ENCODE measurements at places on chromosomes 13 and 19. TPM values are rescaled to one million over a fixed set of nuclear protein-coding genes. Genes with fewer than 3 reads are reported as not detected.

The RASGRP4 gene
- total RNA-seq = 10.1 TPM

The TMEM238 gene
- 11.7 TPM for total RNA-seq

DNA sequence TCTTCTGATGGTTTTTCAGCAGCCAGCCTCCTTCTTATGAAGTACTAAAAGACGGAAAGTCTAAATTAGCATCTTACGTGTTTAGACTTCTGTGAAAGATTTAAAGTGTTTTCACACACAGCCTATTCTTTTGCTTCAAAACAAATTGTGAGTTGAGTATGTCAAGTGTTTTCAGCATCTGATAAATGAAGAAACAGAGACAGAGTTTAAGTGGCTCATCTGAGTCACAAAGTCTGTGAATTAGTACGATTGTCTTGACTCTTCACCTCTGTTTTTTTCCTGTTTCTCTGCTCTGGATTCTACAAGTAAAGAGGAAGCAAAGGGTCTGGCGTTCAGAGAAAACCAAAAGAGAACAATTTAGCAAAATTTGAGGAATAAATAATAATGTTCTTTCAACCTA is 116.4 kb downstream of the FRY start:
- DNase-seq = no peak
- no peaks in the 10 kb centered on the region for H3K27me3 ChIP-seq
- H3K4me3 ChIP-seq = peak overlapping the region; percentile 20

- peaks cover 85% of the 10 kb centered on the region for H3K36me3 ChIP-seq
- H3K27me3 ChIP-seq = no peaks in the 10 kb centered on the region
- no peak overlapping the region for H3K4me3 ChIP-seq
- no peak overlapping the region for H3K27ac ChIP-seq
- H3K4me1 ChIP-seq = peaks cover 21% of the 10 kb centered on the region
- DNase-seq = no peak
These were observed 5.9 kb downstream of the ZNF792 start for GRCh38 chr19:34957830-34958751.

DNA sequence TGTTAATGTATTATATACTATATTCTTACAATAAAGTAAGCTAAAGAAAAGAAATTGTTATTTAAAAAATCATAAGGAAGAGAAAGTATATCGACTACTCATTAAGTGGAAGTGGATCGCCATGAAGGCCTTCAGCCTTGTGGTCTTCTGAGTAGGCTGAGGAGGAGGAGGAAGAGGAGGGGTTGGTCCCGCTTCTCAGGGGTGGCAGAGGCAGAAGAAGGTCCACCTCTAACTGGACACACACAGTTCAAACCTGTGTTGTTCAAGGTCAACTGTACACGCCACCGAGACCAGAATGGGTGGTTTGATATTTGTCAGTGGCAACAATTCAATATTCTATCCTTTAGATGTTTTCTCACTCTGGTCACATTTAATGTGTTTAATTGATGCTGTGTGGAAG is 67.2 kb downstream of the ALOX5AP start:
- DNase-seq = no peak
- no peak overlapping the region for H3K27ac ChIP-seq
- peak overlapping the region; percentile 68 for H3K4me3 ChIP-seq
- H3K27me3 ChIP-seq = no peaks in the 10 kb centered on the region

- H3K4me3 ChIP-seq = no peak overlapping the region
- H3K36me3 ChIP-seq = no peaks in the 10 kb centered on the region
- peaks cover 9% of the 10 kb centered on the region for H3K27me3 ChIP-seq
- DNase-seq = no peak
- H3K4me1 ChIP-seq = no peaks in the 10 kb centered on the region
- H3K27ac ChIP-seq = no peak overlapping the region
These were observed 13.6 kb upstream of the KPNA3 start for GRCh38 chr13:49806126-49806536.

The CEACAM4 gene
- not detected for total RNA-seq

DNA sequence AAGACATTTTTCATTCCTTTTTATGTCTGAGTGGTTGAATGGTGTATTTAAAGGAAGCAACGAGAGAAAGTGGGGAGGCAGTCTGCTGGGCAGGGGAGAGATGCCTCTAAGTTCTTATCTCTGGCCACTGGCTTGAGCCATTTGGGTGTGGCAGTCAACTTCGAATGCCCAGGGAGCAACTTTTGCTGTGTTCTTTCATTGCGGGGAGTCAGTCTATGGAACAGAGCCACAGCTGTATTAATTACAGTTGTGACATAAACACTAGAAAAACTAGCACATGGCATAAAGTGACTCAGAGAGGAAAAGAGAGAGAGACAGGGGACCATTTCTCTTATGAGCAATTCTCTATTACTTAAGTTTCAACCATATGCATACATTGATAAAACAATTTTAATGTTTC is 40.4 kb upstream of the PDCD5 start:
- H3K4me1 ChIP-seq = no peaks in the 10 kb centered on the region
- peaks cover 17% of the 10 kb centered on the region for H3K27me3 ChIP-seq
- DNase-seq = no peak
- peaks cover 3% of the 10 kb centered on the region for H3K36me3 ChIP-seq
- H3K4me3 ChIP-seq = no peak overlapping the region
- H3K27ac ChIP-seq = no peak overlapping the region

GRCh38 chr13:27408074-27408473 is 16.3 kb upstream of the GTF3A start:
- H3K4me1 ChIP-seq = peaks cover 13% of the 10 kb centered on the region
- no peak overlapping the region for H3K4me3 ChIP-seq
- H3K27ac ChIP-seq = no peak overlapping the region
- DNase-seq = no peak

- H3K27ac ChIP-seq = no peak overlapping the region
- H3K27me3 ChIP-seq = no peaks in the 10 kb centered on the region
- no peak overlapping the region for H3K4me3 ChIP-seq
- DNase-seq = no peak
These were observed 397.8 kb downstream of the FGF14 start for GRCh38 chr13:102003848-102004570.

The CYP2A7 gene
- not detected for total RNA-seq

- H3K4me1 ChIP-seq = peaks cover 19% of the 10 kb centered on the region
- no peak for DNase-seq
- H3K27ac ChIP-seq = peak within 1 kb of the TSS; percentile 91
- no peaks in the 10 kb centered on the region for H3K27me3 ChIP-seq
These were observed at the start of gene MYPOP for GRCh38 chr19:45901912-45902650. MYPOP (minus strand) TSS chr19:45902613; CDS start chr19:45901773, 840 bp downstream.

GRCh38 chr13:92346046-92346445 is 880.6 kb upstream of the GPC6 start:
- no peak overlapping the region for H3K27ac ChIP-seq
- H3K4me1 ChIP-seq = no peaks in the 10 kb centered on the region
- DNase-seq = no peak
- H3K4me3 ChIP-seq = no peak overlapping the region
- no peaks in the 10 kb centered on the region for H3K27me3 ChIP-seq

- H3K4me1 ChIP-seq = no peaks in the 10 kb centered on the region
- H3K27ac ChIP-seq = no peak overlapping the region
- no peak for DNase-seq
- H3K36me3 ChIP-seq = no peaks in the 10 kb centered on the region
These were observed 404.7 kb downstream of the IRS2 start for GRCh38 chr13:109381546-109382180.

- no peak overlapping the region for H3K4me3 ChIP-seq
- no peaks in the 10 kb centered on the region for H3K4me1 ChIP-seq
- H3K27ac ChIP-seq = no peak overlapping the region
- H3K27me3 ChIP-seq = no peaks in the 10 kb centered on the region
- DNase-seq = no peak
These were observed 557.3 kb downstream of the GPC5 start for GRCh38 chr13:91955546-91956355.

DNA sequence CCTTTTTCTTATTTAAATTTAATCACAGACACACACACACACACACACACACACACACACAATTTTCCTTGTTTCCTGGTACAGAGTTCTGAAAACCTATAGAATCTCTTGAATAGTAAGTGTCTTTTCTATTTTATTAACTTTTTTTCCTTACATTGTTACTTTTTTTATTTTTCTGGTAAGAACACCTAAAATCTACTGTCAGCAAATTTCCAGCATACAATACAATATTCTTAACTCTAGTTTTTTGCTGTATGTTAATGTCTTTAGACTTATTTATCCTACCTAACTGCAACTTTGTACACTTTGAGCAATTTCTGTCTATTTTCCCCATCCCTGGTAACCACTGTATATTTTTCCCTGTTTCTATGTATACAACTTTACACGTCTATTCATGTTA is 1179.8 kb downstream of the SLITRK1 start:
- H3K36me3 ChIP-seq = no peaks in the 10 kb centered on the region
- H3K4me3 ChIP-seq = no peak overlapping the region
- H3K27ac ChIP-seq = no peak overlapping the region
- no peaks in the 10 kb centered on the region for H3K4me1 ChIP-seq
- no peaks in the 10 kb centered on the region for H3K27me3 ChIP-seq
- no peak for DNase-seq

DNA sequence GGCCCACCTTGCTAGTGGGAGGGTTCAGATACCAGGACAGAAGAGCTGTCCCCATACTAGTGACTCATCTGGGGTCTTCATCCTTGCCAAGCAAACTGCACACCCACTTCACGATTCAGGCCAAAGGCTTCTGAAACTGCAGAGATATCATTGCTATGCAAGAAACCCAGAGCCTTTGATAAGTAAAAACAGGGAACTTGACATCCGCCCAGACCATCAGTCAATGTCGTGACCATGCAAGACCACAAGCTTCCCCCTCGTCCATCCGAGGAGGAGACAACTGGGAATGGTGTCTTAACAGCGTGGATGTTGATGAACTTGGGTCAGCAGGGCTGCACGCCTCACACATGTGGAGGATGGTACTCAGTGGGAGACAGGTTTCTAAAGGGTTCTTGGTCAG is 58.0 kb downstream of the ABCC4 start:
- no peaks in the 10 kb centered on the region for H3K27me3 ChIP-seq
- H3K36me3 ChIP-seq = peaks cover 8% of the 10 kb centered on the region
- DNase-seq = no peak
- no peak overlapping the region for H3K27ac ChIP-seq
- no peak overlapping the region for H3K4me3 ChIP-seq
- H3K4me1 ChIP-seq = no peaks in the 10 kb centered on the region

The CD22 gene
- 39.1 TPM for total RNA-seq

GRCh38 chr13:95222733-95223018 is 78.6 kb downstream of the ABCC4 start:
- no peak overlapping the region for H3K27ac ChIP-seq
- peaks cover 10% of the 10 kb centered on the region for H3K4me1 ChIP-seq
- no peak for DNase-seq
- H3K36me3 ChIP-seq = peaks cover 1% of the 10 kb centered on the region

- H3K27me3 ChIP-seq = no peaks in the 10 kb centered on the region
- no peak for DNase-seq
- no peaks in the 10 kb centered on the region for H3K4me1 ChIP-seq
- peaks cover 3% of the 10 kb centered on the region for H3K36me3 ChIP-seq
These were observed 8.1 kb upstream of the FXYD3 start for GRCh38 chr19:35107545-35107944.

The BLOC1S3 gene
- total RNA-seq = 17.7 TPM

DNA sequence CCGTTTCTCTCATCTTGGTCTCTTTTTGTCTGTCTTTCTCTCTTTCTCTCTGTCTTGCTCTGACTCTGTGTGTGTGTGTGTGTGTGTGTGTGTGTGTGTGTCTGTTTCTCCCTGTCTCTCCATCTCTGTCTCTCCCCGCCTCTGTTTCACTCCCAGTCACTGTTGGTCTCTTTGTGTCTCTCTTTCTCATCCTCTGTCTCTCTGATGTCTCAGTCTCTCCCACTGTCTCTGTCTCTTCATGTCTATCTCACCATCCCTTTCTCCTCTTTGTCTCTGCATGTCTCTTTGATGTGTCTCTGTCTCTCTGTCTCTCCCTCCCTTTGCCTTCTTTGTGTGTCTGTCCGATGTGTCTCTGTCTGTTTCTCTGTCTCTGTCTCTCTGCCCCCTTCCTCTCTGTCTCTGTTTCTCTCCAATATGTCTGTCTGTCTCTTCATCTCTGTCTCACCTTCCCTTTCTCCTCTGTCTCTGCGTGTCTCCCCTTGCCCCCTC is 2.5 kb downstream of the NFIC start:
- H3K27me3 ChIP-seq = no peaks in the 10 kb centered on the region
- no peak for DNase-seq
- peaks cover 43% of the 10 kb centered on the region for H3K4me1 ChIP-seq
- peak overlapping the region; percentile 54 for H3K4me3 ChIP-seq

The COMP gene
- total RNA-seq = not detected

GRCh38 chr13:51758691-51759090 is 45.3 kb downstream of the DHRS12 start:
- DNase-seq = no peak
- peaks cover 18% of the 10 kb centered on the region for H3K4me1 ChIP-seq
- H3K27me3 ChIP-seq = no peaks in the 10 kb centered on the region
- H3K4me3 ChIP-seq = no peak overlapping the region
- H3K36me3 ChIP-seq = no peaks in the 10 kb centered on the region

The TMEM143 gene
- 26.2 TPM for total RNA-seq

DNA sequence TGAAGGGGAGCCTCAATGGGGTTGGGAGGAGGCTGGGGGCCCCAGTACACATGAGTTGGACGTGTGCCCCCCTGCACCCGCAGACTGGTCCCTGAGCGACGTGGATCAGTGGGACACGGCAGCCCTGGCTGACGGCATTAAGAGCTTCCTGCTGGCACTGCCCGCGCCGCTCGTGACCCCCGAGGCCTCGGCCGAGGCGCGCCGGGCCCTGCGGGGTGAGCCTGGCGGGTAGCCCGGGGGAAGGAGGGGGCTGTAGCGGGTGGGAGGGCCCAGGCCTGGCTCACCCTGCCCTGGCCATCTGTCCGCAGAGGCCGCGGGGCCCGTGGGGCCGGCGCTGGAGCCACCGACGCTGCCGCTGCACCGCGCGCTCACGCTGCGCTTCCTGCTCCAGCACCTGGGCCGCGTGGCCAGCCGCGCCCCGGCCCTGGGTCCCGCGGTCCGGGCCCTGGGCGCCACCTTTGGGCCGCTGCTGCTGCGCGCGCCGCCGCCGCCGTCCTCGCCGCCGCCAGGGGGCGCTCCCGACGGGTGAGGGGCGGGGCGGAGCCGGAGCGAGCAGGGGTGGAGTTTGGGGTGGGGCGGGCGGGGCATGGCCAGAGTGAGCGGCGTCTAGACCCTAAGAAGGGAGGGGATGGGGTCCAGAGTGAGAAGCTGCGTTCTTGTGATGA is 8.1 kb downstream of the PIK3R2 start:
- H3K36me3 ChIP-seq = peaks cover 4% of the 10 kb centered on the region
- DNase-seq = peak; percentile 93
- no peak overlapping the region for H3K27ac ChIP-seq
- H3K27me3 ChIP-seq = no peaks in the 10 kb centered on the region

The PDX1 gene
- not detected for total RNA-seq

The ZNF154 gene
- total RNA-seq = 4.3 TPM

The DNAAF3 gene
- total RNA-seq = 0.46 TPM
